Activated T-helper 1 cell treated with anti-CD3 and anti-CD28 coated beads, Interleukin-2, amount 50 U/mL, for 16 hours (primary cell): ENCODE measurements at places on chromosomes 7 and 10.

- no peak for DNase-seq
Measured at GRCh38 chr10:119754936-119755335, 29.1 kb downstream of the INPP5F start.

DNA sequence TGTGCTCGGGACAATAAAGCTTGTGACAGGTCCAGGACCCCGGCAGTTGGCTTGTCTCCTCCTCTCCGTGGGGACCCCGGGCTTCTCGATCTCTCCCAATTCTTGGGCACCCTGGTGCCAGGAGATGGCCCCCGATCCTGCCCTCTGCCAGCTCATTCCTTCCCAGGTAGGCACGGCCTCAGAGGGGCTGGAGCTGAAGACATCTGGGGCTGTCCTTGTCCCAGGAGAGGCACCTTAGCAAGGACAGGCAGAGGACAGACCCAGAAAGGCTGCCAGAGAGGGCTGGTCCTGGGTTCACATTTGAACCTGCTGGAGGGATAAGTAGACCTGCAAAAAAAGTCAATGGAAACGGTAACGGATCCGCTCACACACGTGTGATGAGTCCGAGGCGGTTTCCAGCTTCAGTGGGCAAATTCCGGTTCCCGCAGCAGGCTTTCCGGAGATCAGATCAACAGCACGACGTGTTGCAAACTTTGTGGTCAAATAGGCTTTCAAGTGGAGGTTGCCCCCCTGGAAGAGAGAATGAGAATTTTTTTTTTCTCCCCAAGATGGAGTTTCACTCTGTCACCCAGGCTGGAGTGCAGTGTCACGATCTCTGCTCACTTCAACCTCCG, 47.7 kb upstream of the GTF2IRD1 start:
- DNase-seq = no peak

- no peak for DNase-seq
Measured at GRCh38 chr7:82234457-82235049, 209.0 kb downstream of the CACNA2D1 start.

DNA sequence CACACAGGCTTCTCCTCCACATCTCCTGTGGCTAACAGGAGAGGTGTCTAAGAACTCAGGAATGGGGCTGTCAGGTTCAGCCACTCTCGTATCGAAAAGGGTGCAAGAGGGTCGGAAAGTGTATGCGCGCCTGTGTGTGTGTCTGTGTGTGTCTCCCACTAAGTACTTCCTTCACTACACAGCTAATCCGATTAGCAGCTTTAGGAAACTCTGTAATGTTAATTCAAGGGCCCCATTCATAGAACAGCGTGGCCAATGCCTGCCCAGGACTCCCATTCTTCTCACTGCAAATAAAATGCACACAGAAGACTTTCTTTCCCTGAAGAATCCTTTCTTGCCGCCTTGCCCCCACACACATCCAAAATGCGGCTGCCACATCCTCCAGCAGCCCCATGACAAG, 39.9 kb downstream of the TLL2 start:
- DNase-seq = no peak

DNA sequence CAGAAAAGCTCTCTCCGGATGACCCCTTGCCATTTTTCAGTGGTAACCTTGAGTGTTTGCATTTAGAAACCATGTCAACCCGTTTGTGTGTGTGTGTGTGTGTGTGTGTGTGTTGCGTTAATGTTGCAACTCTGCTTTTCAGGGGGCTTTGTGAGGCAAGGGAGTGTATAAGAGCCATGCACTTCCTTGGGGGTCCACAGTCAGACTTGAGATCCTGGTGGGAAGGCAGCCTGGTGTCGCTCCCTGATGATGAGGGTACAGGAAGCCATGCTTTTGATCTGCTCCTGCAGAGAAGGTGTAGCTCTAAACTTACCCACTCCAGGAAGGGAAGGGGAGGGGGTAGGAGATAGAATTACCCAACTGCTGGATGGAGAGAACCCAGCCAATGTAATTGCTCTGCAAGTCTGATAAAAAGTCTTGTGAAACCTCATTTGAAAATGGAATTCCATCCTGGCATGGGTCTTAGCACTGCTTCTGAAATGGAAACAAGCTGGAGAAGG, 10.7 kb downstream of the GRK5 start:
- DNase-seq = no peak

DNA sequence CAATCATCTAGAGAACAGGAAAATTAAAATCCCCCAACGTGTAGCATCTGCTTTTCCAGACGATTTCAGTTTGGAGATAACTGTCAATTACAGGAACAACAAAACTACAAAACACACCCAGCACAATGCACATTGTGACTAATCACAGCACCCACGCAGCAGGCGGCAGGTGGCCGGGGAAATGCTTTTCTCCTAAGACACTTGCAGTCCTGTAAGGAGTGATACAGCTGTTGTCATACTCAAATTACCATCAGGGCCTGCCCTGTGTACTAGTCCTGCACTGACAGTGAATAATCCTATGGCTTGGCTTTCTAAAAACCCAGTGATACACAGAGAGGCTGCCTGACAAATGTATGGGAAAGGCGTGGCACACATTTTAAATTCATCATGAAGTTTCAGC, 37.8 kb downstream of the COBL start:
- no peak for DNase-seq

DNA sequence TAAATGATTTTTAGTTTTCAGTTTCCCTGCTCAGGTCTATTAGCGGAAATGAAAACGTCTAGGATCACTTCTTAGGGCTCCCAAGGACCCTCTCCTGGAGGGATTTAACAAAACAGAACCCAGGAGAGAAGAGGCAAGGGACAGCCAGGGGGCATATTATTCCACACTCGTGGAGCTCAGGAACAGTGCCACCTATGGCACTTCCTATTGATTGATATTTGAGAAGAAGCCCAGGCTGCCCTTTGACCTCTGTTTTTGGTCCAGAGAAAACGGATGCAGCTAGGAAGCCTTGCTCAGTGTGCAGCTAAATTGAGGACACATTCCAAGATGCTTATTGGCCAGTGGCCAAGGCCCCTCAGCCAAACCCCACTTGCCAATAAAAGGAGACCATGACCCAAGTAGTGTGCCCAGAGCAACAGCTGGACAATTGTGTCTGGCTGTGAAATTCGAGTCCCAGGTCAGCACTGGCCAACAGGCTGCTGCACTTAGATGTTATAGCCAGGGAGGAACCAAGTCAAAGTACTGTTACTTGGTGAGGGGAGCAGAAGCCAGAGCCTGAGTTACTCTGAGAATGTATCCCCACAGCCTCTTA, 24.0 kb upstream of the GPNMB start:
- DNase-seq = no peak

GRCh38 chr7:17773289-17773626, 167.0 kb downstream of the SNX13 start:
- DNase-seq = no peak

DNA sequence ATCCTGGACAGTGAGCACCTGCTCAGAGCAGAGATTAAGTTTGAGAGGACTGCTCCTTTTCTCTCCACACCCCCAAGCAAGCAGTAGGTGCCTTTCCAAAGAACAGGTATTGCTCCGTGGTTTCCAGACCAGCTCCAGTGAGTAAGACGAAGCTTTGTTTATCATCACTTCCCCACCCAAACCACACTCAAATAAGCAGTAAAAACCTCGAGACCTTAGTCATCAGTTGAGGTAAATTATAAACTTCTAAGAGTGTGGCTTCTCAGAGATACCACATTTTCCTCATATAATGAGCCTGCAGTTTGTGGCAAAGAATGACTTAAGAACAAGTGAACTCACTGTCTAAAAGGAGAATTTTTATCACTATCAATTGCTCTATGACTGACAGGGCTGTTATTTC, 50.0 kb upstream of the GRB10 start:
- no peak for DNase-seq

DNA sequence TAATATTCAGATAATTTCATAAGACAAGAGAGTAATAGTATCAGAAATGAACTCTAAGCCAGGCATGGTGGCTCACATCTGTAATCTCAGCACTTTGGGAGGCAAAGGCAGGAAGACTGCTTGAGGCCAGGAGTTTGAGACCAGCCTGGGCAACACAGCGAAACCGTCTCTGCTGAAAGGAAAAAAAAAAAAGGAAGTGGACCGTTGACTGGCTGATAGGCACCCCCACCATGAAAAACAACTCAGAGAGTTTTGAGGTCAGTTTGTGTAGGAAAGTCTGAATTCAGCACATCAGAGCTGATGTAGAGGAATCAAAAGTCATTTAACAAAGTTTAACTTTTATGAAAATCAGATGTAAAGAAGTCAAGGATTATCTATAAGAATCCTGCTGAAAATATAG, 63.2 kb upstream of the AMPH start:
- DNase-seq = no peak

DNA sequence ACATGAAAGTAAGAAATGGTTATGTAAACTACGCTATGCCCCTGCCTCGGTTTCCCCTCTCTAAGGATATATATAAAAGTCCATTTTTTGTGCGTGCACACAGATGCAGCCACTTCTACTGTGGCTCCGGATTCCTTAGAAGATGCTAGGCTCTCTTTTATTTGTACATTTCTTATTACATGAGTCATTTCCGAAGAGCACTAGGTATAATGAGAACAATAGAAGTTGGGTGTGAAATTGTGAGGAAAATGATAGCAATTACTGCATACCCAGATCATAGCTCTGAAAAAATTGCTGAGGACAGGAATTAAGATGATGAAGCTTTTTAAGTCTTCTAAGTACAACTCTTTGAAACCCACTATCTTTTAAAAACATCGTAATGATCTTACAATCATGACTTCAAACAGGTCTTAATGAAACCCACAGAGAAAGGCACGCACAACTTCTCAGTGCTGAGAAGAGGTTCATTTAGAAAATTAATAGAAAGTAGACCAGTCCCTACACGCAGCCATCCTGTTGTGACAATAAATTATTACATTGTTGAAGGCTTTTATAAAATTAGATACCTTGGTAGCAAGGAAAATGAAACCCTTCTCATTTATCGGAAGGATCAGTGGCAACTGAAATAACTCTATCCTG, 96.2 kb upstream of the FGFR2 start:
- DNase-seq = no peak

- DNase-seq = no peak
Measured at GRCh38 chr10:24553051-24553612, 170.6 kb downstream of the ARHGAP21 start.

DNA sequence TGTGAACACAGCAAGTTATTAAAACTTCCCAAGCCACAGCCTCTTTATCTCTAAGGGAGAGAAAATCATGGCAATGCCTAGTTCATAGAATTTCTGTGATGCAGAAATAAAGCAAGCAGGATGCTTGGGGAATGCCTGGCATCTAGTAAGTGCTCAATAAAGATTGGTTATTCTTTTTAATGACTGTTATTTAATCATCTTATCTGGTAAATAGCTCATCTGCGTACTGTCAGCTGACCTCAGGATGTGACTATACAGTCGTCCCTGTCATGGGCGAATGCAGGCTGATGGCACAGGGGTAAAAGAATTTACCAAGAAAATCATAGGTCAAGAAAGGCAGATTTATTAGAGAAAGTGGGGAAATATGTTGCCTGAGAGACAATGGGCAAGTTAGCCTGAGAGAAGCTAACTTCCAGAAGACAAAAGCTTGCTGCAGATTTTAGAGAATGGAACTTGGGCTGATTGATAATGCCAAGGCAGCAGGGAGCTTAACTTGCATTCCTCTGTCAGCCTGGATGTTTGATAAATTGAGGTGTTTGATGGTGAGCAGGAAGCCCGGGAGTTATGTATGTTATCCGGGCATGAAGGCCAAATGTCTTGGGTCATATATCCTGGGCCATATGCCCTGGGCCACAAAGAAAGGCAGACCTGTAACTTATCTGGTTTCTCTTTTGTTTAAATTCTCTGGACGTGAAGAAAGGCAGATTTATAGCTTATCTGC, 126.0 kb downstream of the KCNMA1 start:
- DNase-seq = no peak

DNA sequence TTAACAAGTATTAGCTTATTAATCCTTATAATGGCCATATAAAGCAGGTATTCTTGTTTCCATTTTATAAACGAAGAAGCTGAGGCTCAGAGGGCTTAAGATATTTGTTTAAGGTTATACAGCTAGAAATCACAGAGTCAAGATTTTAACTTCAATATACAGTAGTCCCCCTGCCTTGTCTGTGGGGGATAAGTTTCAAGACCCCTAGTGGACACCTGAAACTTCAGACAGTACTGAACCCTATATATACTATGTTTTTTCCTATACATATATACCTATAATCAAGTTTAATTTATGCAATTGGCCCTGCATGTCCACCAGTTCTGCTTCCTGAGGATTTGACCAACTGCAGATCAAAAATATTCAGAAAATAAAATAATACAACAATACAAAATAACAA, 44.4 kb upstream of the STRIP2 start:
- no peak for DNase-seq

- DNase-seq = no peak
Measured at GRCh38 chr10:8071006-8071405, 16.5 kb downstream of the GATA3 start.

GRCh38 chr7:37815671-37816371, 32.6 kb upstream of the NME8 start:
- no peak for DNase-seq

DNA sequence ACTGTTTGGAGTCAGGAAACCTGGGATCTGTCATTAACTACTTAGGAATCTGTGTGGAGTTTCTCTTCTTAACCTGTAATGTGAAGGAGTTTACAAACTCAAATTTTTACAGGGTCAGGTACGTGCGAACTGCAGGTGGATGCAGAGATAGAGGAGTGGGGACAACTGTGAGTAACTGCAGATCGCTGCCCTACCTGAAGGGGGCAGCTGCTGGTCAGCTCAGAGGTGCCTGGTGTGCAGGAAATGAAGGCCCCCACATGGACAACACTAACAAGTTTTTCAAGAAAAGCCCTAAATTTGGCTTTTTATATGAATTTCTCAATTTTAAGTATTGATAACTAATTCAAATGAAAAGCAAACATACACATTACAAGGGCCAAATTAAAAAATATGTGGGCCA, 380.0 kb downstream of the REEP3 start:
- DNase-seq = no peak

DNA sequence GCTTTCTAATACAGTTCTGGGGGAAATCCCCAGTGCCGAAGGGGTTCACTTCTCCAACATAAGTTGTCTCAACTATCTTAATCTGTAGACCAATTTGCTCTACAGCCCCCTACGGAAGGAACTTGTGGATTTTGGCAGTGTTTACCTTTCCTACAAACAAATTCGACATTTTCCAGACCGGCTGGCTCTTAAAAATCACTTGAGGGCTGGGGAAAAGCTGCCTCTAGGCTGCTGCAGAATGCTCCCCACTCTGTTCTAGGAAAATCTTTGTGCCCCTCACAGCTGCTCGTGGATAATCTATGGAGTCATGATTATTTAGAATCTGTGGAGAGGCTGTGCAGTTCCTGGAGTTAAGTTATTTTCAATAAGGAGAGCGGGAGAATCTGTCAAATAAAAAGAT, 474.6 kb upstream of the FZD8 start:
- no peak for DNase-seq
